Renal cortical epithelial cell (primary cell): ENCODE measurements at places on chromosomes 6 and 20. TPM values are rescaled to one million over a fixed set of nuclear protein-coding genes. Genes with fewer than 3 reads are reported as not detected.

- DNase-seq, result no peak
Observed at GRCh38 chr6:3939964-3940363, 90.8 kb downstream of the FAM50B start.

DNA sequence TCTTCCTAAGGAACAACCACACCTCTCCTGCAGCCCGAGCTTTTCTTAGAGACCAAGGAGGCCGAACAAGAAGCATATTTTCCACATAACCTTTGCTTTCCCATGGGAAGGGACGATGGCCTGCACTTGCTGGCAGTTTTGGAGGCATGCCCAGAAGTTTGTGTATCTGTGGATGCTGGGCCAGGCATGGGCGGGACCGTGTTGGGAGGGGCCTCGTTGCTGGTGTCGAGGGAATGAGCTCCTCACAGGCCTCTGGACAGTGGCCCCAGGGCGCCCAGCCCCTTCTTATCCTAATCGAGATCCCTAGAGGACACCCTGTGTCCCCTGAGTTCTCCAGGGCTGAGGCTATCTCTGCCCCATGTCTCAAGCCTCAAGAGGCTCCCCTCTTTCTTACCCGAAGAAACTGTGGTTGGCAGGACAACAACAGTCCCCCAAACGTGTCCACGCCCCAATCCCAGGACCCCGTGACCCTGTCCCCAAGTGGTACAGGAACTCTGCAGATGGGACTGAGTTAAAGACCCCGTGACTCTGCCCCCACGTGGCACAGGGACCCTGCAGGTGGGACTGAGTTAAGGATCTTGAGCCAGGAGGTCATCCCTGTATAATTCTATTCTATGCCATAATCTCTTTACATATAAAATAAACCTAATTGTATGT, 99.5 kb upstream of the BHLHE23 start:
- DNase-seq, result no peak

Gene NT5E
- total RNA-seq, result 39.3 and 164 TPM in 2 replicates

Gene PPP1R3D
- total RNA-seq, result 7.4 and 7.8 TPM in 2 replicates

Gene IL17A
- not detected in 2 replicates for total RNA-seq

GRCh38 chr6:127051571-127052260, 66.8 kb upstream of the RSPO3 start:
- DNase-seq, result peak; percentile 74

DNA sequence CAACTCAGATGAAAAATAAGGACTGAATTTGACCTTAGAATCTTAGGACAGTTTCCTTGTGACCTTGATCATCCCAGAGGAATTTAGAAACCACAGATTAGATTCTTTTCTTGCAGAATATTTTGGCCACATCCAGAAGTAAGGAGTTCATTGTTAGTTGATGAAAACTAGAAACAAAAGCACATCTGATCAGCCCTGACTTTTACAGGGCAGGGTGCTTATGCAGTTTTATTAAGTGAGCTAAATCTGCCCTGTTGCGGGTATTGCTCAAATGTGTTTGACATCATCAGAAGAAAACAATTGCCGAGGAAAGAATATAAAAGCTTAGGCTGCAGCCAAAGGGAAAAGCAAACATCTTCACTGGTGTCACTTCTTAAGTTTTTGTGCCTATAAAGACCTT, 100.8 kb downstream of the MTFR2 start:
- DNase-seq, result no peak

- DNase-seq, result no peak
Observed at GRCh38 chr6:159114569-159114968, 54.6 kb upstream of the FNDC1 start.
